Transverse colon (tissue), 4 donors: ENCODE measurements at places on chromosomes 16 and 17. TPM values are rescaled to one million over a fixed set of nuclear protein-coding genes. Genes with fewer than 3 reads are reported as not detected.

The MT1G gene
- total RNA-seq, result 47.9 TPM

The CDRT15 gene
- not detected for total RNA-seq

The CACNG3 gene
- total RNA-seq, result not detected

The FSCN2 gene
- 2.3 TPM for total RNA-seq

The HOXB13 gene
- 5.7 TPM for total RNA-seq

The RNF43 gene
- total RNA-seq, result 37.2 TPM

The MYH2 gene
- not detected for total RNA-seq

The TP53TG3C gene
- not detected for total RNA-seq

The SCN4A gene
- total RNA-seq, result 0.20 TPM

The MMP2 gene
- 73.0 TPM for total RNA-seq

The NPIPA5 gene
- not detected for total RNA-seq

The CHST4 gene
- not detected for total RNA-seq

The TBC1D3 gene
- total RNA-seq, result not detected

The CCR7 gene
- 4.9 TPM for total RNA-seq

The SPN gene
- total RNA-seq, result 0.37 TPM

The PRSS21 gene
- total RNA-seq, result not detected

The SLC6A2 gene
- 0.32 TPM for total RNA-seq

The ABCA6 gene
- 30.7 TPM for total RNA-seq

The PLXDC1 gene
- 1.6 TPM for total RNA-seq

The TMEM238L gene
- total RNA-seq, result 46.6 TPM

The MMP25 gene
- not detected for total RNA-seq

The CFAP119 gene
- 6.0 TPM for total RNA-seq

The C17orf100 gene
- 1.7 TPM for total RNA-seq

The ZNF668 gene
- total RNA-seq, result 7.9 TPM

The GRIN2A gene
- total RNA-seq, result 0.37 TPM

The TBC1D3C gene
- total RNA-seq, result not detected

The GCSH gene
- not detected for total RNA-seq

The CMTM2 gene
- total RNA-seq, result not detected

The EPOP gene
- 0.48 TPM for total RNA-seq

The PDF gene
- total RNA-seq, result 2.2 TPM

The CES2 gene
- total RNA-seq, result 613 TPM

The C1QL1 gene
- 6.8 TPM for total RNA-seq

The PYY gene
- total RNA-seq, result not detected

The JPH3 gene
- 0.41 TPM for total RNA-seq

The FMNL1 gene
- 1.2 TPM for total RNA-seq

The TBC1D3K gene
- not detected for total RNA-seq

The SYCE1L gene
- total RNA-seq, result not detected

The UNC45B gene
- not detected for total RNA-seq
